AG04450 (cell line): ENCODE measurements at places on chromosomes 4 and X.

GRCh38 chr4:683982-684622 lies 4.8 kb downstream of the SLC49A3 start:
- DNase-seq, result no peak

GRCh38 chrX:118968031-118968430 lies 6.4 kb upstream of the LONRF3 start:
- no peak for DNase-seq

- DNase-seq, result no peak
Observed at GRCh38 chr4:13495753-13496152, 11.6 kb upstream of the RAB28 start.

DNA sequence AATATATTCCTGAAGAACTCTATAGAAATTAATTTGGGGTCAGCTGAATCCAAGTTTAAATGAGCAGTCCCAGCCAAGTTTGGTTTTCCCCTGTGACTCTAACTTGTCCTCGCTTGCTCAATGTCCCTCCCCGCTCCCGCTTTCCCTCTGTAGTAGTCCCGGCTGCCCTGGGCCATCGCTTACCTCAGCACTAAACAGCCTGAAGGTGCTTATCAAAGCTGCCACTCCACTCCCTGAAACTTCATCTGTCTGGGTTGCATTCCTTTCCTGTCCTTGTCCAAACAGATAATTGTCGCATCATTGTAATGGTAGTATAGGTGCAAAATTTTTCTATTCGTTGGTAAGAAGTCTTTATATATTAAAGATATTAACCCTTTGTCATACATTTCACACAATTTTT lies 12.8 kb downstream of the SLC25A43 start:
- no peak for DNase-seq

GRCh38 chr4:1473718-1474117 lies 67.5 kb upstream of the NKX1-1 start:
- no peak for DNase-seq

DNA sequence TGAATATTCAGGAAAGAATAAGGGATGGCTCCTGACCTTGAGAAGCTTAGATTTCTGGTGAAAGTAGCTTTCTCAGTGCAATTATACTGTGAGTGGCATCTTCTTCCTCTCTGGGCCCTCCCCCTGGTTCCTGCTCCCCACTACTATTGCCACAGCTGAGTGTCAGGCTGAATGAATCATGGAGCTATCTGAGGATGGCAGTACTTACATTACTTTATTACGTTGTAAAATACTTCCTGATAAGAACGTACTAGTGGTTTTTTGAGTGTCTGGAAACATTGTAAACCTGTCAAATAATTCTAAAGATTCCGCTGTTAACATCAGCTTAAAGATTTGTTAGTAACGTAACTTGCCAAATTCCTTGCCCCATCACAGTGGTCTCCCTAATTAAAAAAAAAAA lies 36.2 kb downstream of the ARHGAP10 start:
- DNase-seq, result no peak

DNA sequence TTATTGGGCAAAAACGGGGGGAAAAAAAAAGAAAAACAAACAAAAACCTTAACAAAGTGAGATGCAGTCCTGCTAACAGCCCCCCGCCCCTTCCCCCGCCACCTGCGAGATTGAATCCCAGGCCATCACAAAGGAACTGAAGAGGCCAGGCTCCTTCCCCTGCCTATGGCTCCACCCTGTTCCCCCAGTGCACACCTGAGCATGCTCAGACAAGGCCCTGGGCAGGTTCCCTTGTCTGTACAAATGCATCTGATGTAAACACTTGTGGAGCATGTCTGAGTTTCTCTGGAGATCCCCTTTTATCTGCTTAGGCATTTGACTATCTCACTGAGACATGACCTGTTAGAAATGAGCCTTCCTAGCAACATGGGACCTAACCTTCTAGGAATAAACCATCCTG lies 983.7 kb upstream of the PABPC4L start:
- DNase-seq, result no peak

GRCh38 chrX:154352466-154352865 lies 22.0 kb downstream of the FLNA start:
- no peak for DNase-seq

- no peak for DNase-seq
Observed at GRCh38 chr4:71406459-71406963, 67.7 kb downstream of the SLC4A4 start.

GRCh38 chr4:26233350-26233749 lies 87.5 kb upstream of the RBPJ start:
- no peak for DNase-seq

DNA sequence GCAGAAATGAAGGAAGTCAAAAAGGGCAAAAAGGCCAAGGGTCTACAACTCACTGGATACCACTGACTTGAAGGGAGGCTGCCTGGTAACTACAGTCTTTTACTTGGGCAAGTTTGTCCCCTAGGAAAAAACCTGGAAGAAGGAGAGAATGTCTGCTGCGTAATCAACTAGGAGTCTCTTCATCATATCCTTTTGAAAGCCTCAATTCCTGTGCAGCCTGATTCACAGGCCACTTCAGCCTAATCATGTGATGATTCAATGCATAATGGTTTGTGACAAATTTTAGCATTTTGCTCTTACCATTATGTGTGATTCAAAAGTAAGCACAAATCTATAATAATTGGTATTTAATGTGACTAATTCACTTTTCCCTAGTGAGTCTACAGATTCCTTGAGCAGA lies 273.6 kb downstream of the FRMPD4 start:
- no peak for DNase-seq

GRCh38 chr4:148813289-148813688 lies 371.1 kb upstream of the NR3C2 start:
- DNase-seq, result no peak

DNA sequence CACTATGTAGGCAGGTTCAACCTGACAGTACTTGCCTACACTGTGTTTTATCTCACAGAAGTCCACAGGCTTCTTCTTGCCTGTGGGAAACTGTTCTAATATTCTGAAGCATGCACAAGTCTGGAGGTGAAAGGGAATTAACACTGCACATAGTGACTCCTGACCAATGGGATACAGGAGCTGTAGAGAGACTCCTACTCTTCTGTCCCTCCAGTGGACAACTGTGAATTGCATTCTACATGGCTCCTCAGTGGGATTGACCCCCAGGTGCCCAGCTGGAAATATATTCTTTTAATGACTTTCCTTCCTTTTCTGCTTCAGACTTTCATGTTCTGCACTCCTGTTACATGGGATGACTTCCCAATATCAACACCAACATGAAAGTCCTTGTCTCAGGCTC lies 8.2 kb upstream of the YIPF6 start:
- no peak for DNase-seq

- DNase-seq, result no peak
Observed at GRCh38 chrX:7514871-7515599, 327.9 kb upstream of the VCX start.

GRCh38 chr4:6773106-6773505 lies 9.4 kb upstream of the KIAA0232 start:
- DNase-seq, result no peak

- no peak for DNase-seq
Observed at GRCh38 chrX:15298201-15298600, 17.2 kb downstream of the ASB11 start.
